AG04450 (cell line): ENCODE measurements at places on chromosomes 7 and 10. TPM values are rescaled to one million over a fixed set of nuclear protein-coding genes. Genes with fewer than 3 reads are reported as not detected.

DNA sequence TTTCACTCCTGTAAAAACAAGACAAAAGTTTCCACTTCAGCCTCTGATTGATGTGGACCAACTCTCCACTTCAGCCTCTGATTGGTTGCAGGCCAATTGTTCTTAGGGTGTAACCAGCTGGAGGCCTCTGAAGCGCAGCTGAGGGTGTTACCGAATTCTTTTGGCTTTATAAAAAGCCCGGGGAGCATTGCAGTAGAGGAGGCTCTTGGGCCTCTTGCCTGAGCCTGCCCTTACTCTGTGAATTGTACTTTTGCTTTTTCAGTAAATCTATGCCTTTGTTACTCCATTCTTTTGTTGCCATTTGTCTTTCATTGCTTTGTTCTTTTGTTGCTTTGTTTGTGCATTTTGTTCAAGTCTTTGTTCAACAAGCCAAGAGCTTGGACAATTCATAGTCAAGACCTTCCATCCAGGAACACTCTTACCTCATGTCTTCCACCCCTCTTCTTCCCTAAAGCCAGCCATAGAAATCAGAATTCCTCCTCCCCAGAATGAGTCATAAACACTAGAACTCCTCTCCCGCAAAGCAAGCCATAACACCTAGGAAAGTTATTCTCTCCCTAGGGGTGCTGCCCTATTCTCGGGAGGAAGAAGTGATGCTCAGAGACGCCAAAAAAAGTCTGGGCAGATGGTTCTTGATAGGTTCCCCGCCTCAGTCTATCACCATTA lies 53.5 kb upstream of the ARMC3 start:
- DNase-seq: no peak

DNA sequence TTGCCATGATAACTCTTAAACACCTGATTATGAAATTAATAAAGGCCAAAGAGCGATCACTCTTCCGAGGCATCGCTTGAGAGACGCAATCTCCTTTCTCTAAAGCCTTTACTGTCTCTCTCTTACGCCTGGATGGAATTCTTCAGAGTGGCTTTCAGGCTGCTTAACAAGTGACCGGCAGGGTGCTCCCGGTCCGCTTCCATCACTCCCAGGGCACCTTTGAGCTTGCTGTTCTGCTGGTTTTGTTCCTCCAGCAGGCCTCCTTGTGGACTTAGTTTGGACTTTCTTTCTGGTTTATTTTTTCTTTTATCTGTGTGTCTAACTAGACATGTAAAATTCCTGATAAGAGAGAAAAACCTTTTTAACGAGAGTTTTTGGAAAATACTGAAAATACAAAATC lies 60.9 kb downstream of the MRPL32 start:
- DNase-seq: no peak

- no peak for DNase-seq
Measured at GRCh38 chr7:133674079-133674763, 421.3 kb downstream of the EXOC4 start.

The AGBL3 gene
- polyA plus RNA-seq: 0.32 and 0.38 TPM in 2 replicates
